ENCODE measurements at places on chromosomes 13 and 19.

DNA sequence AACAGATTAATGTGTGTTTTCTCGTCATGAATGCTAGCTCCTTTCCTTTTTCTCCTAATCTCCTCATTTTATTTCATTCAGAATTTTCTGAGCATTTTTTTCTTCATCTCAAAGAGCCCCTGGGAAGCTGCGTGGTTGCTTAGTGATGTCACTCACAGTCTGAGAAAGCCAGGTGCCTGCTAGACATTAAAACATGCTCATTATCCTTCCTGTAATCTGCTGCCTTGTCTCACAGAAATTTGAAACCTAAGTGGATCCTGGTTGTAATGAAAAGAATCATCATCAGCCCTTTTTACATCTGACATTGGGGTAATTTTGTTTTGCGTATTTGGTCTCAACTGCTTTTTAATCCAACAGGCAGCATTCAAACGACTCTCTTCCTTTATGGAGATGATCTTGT, 108.2 kb upstream of the RNF113B start:
- DNase-seq = no peak

DNA sequence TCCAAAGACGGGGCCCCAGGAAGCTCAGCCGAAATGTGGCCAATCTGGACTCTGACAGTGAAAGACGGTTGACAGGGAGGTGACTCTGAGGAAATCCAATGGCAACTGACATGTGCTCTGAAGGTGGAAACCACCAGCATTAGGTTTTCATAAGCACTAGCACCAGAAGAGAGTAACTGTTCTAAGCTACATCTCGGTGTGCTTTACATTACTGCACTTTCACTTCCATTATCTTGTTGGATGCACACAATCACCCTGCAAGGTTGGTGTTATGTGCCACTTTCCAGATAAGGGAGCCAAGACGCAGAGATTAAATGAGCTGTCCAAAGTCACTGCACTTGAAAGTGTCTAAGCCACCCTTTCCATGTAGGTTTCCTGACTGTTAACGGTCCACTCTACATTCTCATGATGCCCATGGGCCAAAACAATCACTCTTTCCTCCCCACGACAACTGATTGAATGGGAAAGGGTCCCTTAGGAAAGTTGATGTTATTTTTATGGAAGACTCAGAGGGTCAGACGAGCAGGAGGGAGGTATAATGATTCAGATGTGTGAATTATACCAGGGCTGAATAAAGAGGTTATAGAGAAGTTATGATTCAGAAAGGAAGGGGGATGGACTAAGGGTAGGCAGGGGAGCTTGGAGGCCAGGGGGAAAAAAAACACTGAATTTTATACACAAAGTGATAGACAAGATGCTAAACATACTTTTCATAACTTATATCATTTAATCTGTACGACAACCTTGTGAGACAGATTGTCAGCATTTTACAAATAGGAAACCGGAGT, 52.8 kb downstream of the RUBCNL start:
- no peak for DNase-seq

DNA sequence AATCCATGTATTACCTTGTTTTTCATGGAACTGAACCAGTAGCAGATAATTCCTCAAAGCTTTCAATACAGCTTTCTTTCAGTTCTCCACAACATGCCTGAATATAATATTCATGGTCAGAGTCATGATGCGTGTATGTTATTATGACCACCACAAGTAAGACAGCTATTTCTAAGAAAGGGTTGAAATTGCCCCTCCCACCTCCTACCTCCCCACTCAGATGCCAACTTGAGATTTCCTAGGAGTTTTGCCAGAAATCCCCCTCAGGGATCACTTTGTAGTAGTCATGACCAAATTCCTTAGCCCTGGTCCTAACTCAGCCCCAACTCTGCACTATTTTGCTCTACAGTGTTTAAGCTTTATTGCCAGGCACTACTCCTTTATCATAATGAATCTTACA, 69.9 kb upstream of the RAP2A start:
- no peak for DNase-seq

DNA sequence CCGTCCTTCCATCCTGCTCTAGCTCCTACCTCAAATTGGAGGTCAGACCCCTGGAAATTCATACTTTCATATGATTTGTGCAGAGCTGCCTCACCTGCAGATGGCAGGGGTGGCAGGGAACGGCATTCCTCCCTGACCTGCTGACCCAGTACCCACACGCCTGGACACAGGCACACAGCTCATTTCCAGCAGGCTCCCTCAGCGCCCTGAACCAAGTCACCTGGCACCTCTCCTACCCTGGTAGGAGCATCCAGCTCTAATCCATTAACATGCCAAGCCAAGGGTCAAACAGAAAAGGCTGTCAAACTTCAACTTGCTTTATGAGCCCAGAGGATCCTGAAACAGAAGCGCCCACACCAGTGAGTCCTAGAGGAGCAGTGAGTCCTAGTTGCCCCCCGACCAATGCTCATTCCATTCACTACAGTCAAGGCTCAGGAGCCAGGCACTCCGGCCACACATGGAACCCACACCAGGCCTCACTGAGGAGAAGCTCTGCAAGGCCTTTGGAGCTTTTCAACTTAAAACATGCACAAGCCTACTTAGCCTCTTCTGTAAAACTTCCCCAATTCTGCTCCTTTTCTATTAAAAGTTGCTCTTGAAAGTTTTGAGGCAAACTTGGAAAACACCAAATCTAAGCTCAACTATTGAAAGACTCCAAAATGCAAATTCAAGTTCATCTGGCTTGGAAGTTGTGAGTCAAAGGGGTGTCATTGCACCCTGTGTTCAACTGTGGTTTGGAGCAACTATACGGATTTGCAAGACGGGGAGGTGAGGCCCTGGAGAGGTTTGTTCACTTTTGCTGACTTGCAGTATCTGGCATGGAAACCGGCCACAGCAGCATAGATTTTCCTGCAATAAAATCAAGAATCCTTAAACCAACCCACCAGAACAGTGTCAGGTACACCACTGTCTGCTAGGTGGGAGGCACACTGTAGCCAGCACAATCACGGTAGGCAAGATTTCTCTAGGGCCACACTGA, 96.7 kb downstream of the CRYL1 start:
- no peak for DNase-seq

GRCh38 chr13:42275098-42275471, 3.1 kb downstream of the AKAP11 start:
- DNase-seq = no peak

DNA sequence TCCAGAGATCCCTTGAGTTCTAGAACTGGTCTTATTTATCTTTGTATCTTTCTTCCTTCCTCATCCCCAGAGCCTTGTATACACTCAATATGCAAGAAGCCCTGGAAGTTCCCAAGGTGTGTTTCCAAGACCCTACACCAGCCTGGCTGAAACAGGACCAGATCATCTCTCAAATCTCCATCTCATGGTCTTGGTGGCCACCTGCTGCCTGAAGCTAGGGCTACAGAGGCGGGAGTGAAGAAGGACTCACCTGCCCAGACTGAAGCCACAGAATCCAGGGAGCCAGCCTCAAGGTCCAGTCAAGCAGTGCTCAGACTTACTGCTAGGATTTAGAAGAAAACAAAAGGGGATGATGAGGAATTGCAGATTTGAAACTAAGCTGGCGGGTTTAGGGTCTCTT, 6.1 kb upstream of the CYSLTR2 start:
- DNase-seq = peak; percentile 44

DNA sequence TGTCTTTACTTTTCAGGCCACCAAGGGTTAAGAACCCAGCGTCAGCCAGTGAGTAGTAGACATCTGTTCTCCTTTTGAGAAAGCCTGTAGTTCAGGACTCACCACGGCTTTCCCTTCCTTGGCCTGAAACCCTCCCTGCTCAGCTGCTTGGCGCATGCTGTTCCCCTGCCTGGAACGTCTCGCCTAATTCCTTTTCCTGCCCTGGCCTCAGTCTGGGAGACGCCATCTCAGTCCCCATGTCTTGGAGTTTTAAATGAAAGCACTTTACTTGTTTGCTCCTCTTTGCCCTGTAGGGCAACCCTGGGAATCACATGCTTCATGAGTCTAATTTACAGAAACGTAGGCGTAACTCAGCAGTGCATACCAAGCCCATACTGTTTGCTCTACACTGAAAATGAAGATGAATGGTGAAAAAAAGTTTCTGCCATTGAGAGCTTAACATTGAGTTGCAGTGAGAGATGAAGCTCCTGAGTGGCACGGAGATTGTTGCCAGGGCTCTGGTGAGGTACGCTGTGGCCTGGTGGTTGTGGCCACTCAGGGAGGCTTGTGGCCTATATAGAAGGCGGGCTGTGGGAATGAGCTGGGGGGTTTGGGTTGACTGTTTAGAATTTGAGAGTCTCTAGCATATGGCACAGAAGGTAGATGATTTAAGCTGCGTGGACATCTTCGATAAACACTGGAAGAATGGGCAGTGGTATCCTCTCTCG, 52.8 kb downstream of the GATAD2A start:
- no peak for DNase-seq

GRCh38 chr19:38569368-38569983, 48.3 kb downstream of the MAP4K1 start:
- no peak for DNase-seq

GRCh38 chr19:35332817-35333216, 3.8 kb downstream of the CD22 start:
- no peak for DNase-seq

DNA sequence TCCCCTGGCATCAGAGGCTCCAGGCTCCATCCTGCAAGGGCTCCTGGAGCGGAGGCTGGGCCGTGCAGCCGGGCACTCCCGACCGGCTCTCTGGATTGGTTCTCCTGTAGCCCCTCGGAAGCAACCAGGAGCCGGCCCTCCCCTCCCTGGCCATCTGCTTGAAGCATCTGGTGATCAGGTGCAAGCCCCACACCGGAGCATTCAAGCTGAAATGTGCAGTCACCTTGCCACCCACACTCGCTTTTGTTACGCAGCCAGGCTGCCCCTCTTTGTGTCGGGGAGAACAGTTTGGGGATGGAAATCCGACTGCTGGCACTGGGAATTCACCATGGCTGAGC, 258.8 kb downstream of the ZNF536 start:
- no peak for DNase-seq

DNA sequence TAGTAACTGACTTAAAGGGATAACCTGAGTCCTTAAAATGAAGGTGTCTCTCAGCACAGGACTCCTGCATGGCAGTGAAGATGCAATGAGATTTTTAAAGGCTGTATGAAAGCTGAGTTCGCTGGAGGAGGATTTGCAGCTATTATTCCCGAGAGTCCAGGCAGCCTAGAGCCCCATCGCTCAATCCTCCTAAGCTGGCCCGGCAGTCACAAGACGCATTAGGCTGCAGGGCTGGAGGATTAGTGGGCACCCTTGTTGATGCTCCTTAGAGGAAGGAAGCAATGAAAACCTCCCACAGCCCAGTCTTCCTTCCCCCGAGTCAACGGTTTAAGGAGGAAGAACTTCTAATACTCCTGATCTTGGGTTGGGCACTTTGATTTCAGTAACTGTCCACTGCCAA, 239.5 kb downstream of the EFNB2 start:
- no peak for DNase-seq

DNA sequence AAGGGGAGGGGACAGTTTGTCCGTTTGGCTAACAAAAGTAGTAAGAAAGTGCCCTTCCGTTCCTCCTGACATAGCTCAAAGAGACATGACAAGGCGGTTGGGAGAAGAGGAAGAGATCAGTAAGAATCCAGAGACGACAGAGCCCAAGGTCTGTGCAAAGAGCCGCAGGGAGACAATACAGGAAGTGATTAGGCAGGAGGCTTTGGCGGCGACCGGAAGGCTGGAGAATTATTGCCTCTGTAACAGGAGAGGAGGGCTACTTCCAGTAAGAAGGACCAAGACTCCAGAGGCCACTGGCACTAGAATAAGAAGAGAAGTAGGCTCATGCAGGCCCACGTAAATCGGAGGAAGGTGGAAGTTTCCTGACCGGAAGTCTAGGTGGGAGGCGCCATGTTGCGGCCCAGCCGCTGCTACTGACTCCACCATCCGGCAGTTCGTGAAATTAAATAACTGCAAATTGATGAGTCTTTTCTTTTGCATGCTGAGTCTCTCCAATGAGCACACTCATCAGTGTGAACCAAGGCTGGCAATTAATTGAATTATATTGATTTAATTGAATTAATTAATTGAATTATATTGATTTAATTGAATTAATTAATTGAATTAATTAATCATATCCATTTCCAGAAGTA, 9.9 kb downstream of the RFX2 start:
- DNase-seq = no peak

- DNase-seq = no peak
Measured at GRCh38 chr13:26721251-26722121, 39.1 kb downstream of the GPR12 start.

- DNase-seq = no peak
Measured at GRCh38 chr19:56400485-56400884, 3.6 kb upstream of the ZNF583 start.

DNA sequence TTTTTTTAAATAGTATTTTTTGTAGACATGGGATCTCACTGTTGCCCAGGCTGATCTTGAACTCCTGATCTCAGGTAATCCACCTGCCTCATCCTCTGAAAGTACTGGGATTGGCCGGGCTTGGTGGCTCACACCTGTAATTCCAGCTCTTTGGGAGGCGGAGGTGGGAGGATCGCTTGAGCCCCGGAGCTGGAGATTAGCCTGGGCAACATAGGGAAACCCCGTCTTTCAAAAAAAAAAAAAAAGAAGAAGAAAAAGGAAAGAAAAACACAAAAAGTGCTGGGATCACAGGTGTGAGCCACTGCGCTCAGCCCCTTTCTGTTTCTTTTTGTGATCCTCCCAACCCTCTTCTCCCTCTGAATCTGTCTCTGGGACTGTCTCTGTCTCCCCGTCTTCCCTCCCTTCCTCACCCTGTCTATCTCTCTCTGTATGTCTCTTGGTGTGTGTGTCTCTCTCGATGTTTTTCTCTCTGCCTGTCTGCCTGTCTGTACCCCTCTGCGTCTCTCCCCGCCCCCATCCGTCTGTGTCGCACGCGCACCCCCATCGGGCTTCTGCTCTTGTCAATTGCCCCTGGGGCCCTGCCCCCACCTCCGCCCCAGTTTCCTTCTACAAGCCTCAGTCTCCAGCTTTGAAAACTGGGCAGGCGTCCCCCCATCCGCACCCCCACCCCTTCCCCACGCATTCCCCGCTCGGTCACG, 540 bp upstream of the ZFP36 start:
- no peak for DNase-seq

DNA sequence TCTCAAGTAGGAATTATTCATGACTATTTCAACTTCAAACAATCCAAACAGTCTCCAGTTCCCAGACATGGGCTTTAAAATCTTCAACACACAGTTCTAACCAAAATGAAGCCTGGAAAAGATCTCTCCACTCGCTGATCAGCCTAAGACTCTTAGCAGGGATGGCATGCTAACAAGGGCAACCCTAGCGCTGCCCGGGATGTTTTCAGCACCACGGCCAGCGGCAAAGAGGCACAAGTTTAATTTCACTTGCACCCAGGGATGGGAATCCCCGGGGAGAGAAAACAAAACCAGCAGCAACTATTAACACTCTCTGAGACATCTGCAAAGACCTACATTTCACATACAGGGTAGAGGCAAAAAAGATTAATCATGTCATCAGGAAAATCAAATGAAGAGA, 43.0 kb downstream of the CACNA1A start:
- DNase-seq = peak; percentile 7

GRCh38 chr19:3201072-3201700, 15.5 kb downstream of the NCLN start:
- DNase-seq = no peak

DNA sequence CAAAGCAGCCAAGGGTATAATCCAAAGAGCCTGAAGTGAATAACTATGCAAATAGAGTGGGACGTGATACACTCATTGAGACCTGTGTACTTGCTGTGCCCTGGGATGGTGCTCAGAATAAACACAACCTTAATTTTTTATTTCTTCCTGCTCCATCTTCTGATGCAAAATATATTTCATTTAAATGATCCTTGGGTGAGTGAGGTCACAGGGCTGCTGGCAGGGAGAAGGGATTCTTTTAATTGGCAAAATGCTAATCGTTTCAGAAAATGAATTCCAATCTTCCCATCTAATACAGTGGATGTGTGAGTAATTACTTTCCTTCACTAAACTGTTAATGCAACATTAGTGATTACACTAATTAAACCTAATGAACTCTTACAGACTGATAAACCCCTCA, 63.5 kb downstream of the SIAH3 start:
- DNase-seq = no peak

All from HT-29 (cell line).